ENCODE measurements at places on chromosomes 1 and 21.
A peak's percentile ranks its signal among the peaks of the same experiment; 100 is the strongest.

DNA sequence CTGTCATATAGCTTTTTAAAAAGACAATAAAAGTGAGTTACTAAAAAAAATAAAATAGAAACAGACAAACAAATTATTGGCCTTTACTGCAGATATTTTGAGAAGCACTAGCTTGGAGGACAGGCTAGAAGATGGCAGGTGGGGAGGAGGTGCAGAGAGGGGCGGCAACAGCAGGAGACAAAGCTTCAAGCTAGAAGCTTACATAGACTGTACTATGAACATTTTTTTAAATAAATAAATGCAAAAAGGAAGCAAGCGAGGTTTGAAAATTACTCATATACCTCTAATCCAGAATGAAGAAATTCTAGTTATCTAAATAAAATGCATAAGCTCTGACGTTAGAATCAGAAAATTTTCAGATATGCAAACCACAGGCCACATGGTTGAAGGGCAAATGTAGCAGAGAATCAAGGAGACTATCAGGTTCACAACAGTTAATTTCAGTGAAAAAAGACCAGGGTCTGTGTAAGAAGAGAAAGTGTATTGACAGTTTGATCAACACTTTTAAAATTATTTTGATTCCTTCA is 54.9 kb downstream of the NRIP1 start:
- DNase-seq = no peak

DNA sequence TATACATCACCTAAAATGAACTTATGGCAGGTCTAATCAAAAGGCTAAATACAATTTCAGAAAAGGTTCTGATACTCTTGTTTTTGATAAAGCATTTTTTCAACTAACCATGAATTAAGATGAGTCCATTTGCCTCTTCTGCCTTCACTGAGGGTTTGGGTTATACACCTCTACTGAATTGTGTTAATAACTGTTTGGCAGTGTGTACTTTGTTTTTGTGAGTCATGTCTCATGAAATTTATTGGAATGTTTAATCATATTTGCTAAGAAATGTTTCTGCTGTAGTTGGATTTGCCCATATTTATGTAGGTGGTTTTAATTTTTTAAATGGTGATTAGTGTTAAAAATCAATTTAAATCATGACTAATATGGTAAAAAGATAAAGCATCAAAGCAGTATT is 190.5 kb downstream of the HS2ST1 start:
- DNase-seq = no peak

- peak; percentile 38 for DNase-seq
Measured at GRCh38 chr1:182446033-182446669, 3.8 kb upstream of the RGSL1 start.

DNA sequence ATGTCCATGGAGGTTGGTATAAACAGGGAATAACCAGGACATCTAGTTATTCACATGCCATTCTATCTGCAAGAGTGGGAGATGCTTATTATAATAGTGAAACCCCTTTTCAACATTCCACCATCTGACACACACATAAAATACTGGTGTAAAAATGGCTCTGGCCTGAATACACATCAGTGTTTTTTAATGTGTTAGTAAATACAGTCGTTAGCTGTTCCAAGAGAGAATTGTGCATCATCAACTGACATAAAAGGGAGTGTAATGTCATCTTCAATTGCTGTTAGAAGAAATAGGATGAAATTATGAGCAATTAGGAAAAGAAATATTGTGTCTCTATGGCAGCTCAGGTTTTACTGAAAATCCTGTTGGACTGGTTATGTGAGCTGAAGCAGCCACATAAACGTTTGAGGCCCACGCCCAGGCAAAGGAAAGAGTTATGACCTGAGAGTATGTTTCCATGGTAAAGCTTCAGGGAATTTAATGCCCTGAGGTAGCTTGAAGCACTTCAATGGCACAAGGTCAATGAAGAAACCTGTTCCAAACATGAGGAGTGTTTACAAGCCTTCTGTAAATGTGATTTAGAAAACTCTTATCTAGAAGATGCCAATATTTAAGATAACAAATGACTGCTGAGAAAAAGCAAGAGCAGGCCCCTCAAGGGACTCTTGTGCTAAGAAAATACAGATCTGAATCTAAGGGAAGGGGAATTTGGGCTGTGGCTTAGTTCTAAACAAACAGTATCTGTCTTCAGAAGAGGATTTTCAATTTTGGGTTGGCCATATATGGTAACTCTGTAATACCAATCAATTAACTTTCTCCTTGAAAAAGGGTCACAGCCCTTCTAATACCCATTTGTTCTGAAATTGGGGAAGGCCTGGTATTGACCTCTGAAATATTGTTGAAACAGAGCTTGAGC is 384.3 kb downstream of the SEC16B start:
- no peak for DNase-seq

DNA sequence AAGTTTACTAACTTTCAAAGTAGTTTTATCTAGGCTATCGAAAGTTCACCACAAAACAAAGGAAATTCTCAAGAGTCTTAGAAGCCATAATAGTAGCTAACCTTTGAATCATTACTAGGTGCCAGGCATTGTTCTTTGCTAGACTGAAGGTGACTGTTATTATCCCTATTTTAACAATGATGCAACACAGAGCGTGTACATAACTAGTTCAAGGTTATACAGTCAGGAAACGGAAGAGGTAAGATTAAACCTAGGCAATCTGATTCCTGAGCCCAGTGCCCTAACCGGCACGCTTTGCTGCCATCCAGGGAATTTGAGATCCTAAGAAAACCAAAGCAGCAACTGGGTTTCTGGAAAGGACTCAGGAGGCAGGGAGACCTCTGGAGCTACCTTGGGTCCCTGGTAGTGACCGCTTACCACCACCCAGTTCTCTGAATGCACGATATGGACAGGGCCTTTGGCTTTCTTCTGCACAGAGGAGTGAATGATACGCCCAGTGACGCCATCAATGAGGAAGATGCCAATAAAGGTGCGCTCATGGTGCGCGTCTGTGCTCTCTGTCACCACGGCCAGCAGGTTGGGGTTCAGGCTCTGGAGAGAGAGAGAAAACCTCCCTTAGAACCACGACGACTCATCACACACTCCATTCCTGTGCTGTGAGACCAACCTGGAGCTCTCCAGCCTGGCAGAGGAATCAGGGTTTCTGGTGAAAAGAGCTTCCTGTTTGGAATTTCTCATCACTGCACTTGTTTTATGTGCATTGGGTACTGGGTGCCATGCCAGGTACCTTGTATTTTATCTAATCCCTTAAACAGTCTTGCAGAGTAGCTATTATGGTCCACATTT is 13.1 kb upstream of the UBR4 start:
- no peak for DNase-seq

DNA sequence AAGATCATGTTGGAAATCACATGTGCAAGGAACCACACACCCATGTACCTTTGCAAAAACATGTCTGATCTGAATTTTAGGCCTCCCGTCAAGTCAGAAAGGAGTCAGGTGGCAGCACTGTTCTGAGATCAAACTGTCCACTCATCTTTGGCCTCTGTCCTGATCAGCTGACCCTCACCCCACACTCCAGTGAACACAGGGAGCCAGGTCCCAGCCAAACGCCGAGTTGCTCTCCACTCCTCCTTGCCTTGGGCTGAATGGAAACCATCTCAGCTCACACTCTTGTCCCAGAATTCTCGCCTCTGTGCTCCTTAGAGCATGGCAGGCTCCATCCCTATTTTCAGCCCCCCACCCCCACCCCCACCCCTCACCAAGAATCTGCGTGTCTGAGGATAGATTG is 4.6 kb upstream of the RNF186 start:
- DNase-seq = no peak

- DNase-seq = no peak
Measured at GRCh38 chr1:32335535-32335789, 571 bp downstream of the MARCKSL1 start.

DNA sequence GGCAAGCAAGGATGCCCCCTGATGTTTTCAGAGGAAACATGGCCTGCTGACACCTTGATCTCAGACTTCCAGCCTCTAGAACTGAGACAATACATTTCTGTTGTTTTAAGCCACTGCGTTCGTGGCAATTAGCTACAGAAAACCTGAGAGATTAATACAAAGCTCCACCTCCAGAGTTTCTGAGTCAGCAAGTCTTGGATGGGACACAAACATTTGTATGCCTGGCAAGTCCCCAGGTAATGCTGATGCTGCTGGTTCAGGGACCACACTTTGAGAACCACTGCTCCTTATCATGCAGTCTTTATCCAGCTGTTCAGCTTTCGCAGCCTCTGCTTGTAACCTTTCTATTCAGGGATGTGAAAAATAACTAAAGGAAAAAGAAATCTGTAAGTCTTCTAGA is 565.7 kb upstream of the PLXNA2 start:
- peak; percentile 43 for DNase-seq

DNA sequence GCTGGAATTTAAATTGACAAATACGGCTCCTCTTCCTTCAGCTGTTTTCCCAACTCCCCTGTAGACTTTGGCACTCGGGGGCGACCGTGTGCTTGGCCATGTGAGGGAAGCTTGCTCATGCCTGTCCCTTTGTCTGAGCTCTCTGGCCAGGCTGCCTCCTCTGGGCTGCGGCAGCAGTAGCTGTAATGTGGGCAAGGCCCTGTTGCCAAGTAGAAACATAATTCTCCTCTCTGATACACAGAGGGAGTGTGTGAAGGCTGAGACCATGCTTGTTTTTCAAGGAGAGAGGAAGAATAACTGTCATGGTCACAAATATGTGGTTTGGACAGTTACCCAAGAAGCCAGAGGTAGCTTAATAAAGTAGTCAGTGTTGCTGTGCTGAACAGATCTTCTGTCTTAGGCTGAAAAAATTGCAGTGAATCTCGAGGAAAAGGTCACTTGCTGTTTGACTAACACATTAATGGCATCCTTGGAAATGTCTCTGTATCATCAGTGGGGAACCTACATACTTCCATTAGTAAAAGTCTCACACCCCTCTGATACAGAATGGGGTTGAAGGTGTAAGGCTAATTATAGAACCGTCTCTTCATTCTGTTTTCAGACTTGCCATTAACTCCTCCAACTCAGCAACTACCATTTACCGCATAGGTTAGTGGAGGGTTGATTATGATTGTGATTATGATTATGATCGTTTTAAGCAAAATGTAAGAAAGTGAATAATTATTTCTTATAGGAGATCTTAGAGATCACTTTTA is 94.6 kb downstream of the TGFB2 start:
- no peak for DNase-seq

DNA sequence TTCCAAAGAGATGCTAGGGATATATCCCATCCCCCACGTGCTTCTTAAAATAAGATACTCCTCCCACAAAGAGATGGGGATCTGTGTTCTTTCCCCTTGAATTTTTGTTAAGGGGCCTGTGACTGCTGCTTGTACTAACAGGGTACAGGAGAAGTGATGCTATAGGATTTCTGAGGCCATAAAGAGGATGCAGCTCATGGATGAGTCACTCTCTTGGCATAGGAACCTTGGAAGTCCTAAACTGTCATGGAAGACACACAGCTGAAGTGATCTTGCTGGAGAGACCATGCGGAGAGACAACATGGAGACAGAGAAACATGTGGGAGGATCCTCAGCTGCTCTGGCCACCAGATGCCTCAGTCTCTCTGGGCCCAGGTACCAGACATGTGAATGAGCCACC is 157.2 kb downstream of the S1PR1 start:
- DNase-seq = peak; percentile 9

GRCh38 chr1:167526667-167527383 is 8.5 kb upstream of the CD247 start:
- no peak for DNase-seq

- DNase-seq = peak; percentile 84
Measured at GRCh38 chr1:155940482-155940992, 901 bp upstream of the RXFP4 start.

- no peak for DNase-seq
Measured at GRCh38 chr1:198534548-198535418, 5.7 kb downstream of the ATP6V1G3 start.

DNA sequence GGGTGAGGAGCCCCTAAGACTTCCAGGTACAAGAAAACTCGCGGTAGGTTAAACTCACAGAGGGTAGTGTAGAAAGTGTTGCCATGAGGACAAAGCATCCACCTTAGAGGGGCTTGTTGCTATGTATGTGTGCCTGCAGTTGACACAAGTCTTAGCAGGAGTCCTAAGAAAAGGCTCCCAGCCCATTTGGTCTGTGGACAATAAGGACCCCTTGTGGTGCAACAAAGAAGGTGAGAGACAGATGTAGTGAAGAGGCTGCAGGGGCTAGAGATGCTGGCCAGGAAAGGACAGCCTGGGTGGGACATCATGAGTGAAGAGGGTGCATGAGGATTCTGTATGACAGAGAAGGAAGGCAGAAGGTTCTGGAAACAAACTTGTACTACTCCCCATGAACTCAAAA is 36.3 kb upstream of the IL10 start:
- DNase-seq = no peak

- no peak for DNase-seq
Measured at GRCh38 chr1:241503444-241503843, 16.1 kb downstream of the FH start.

GRCh38 chr1:217418269-217419193 is 212.4 kb downstream of the GPATCH2 start:
- DNase-seq = no peak

- DNase-seq = no peak
Measured at GRCh38 chr1:107935396-107936064, 29.4 kb downstream of the VAV3 start.

DNA sequence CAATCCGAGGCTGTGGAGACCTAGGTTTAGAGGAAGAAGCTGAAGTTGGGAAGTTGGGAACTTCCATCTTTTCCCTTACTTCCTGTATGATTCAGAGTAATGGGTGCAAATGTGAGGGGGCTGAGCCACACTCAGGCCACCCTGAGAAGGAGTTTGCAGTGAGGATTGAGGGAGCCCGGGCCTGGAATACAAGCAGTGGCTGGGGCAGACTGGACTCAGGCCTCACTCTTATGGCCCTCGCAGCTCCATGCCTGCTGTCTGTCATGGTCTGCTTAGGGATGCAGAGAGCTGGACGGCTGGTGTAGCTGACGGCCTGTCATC is 73.7 kb upstream of the RAB4A start:
- DNase-seq = no peak
